ENCODE measurements at places on chromosomes 7 and 10. TPM values are rescaled to one million over a fixed set of nuclear protein-coding genes. Genes with fewer than 3 reads are reported as not detected.

GRCh38 chr10:86642499-86642898 lies 11.8 kb upstream of the OPN4 start:
- no peak overlapping the region for H3K4me3 ChIP-seq
- H3K27ac ChIP-seq: no peak overlapping the region
- H3K36me3 ChIP-seq: no peaks in the 10 kb centered on the region
- no peaks in the 10 kb centered on the region for H3K4me1 ChIP-seq

DNA sequence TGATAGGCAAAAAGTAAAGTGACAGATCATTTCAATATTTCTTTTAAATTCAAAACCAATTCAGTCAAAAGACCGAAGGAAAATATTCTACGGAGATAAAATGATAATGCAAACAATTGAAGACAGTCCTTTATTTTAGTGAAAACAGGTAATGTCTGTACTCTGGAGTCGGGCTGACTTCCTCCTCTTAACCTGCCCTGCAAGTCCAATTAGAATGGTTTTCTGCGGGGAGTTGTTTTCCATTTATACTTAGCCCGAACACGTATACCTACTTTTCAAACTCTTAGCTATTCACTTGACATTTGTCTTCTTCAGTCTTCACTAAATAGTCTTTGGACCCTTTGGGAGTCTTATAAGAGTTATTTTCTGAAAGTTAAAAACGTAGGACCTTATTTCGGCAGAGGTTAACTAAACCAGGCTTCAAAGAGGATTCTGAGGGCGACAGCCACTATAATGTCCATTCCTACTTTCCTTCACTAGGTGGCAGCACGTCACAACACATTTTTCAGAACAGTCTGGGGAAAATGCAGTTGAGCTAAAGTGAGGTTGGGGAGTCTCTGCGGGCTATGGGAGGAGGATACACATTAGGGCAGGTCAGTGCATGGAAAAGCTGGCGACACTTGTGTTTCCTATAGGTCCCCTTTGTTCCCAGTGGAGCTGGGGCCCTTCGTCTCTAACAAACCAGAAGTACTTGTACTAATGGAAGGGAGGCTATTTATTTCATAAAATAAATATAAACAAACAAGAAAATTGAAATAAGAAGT lies 472.0 kb downstream of the KCNMA1 start:
- no peaks in the 10 kb centered on the region for H3K36me3 ChIP-seq
- H3K27me3 ChIP-seq: no peaks in the 10 kb centered on the region
- H3K4me1 ChIP-seq: peaks cover 41% of the 10 kb centered on the region
- peak; percentile 77 for DNase-seq
- H3K27ac ChIP-seq: peak overlapping the region; percentile 80

DNA sequence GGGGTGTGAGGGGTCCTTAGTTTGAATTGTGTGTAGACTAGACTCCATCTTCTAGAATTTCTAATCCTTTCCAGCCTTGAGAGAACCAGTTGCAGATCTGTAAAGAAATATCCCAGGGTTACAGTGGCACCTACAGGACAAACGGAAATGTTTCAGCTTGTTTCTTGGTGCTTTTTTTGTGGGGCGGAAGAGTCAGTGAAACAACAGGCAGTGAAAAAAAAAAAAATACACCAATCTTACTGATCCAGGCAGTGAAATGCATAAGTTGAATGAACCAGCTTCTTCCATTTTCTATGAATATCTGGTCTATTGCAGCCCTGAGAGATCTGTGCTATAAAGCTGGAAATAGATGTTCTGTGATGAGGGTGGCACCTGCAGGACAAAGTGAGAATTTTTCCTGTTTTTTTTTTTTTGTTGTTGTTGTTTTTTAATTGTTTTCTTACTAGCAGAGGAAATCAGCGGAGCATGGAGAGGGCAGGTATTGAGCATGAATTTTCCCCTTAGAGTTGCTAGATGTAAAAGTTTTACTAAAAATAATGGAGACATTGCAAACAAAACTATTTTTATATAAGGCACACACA lies 81.9 kb upstream of the DYNC1I1 start:
- DNase-seq: peak; percentile 59
- no peak overlapping the region for H3K4me3 ChIP-seq
- H3K4me1 ChIP-seq: no peaks in the 10 kb centered on the region
- H3K27me3 ChIP-seq: peaks cover 5% of the 10 kb centered on the region

GRCh38 chr7:130148561-130148960 lies 56.6 kb downstream of the TMEM209 start:
- peak; percentile 68 for DNase-seq
- H3K4me3 ChIP-seq: no peak overlapping the region
- H3K27me3 ChIP-seq: no peaks in the 10 kb centered on the region
- H3K4me1 ChIP-seq: peaks cover 2% of the 10 kb centered on the region
- no peak overlapping the region for H3K27ac ChIP-seq
- H3K36me3 ChIP-seq: no peaks in the 10 kb centered on the region

DNA sequence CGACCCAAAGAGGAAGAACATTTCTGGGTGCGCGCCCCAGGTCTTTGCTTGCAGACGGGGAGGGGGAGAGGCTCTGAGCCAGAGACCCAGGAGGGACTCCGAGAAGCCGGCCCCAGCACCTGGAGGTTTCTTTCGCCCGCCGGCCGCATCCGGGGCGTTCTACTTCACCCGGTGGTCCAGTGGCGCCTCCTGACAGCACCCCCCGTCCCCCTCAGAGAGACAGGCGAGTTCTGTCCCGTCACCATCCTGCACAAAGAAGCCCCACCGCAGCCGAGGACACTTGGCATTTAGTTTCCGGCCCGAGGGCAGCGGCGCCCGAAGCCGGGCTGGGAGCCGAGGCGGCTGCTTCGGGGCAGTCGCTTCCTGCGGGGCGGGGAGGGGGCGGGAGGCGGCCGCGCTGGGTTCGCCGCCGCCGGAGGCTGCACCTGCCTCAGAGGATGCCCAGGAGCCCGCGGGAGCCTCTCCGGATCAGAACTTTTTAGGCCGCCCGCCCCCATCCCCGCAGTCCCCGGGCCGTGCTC lies at the start of gene TMEM178B:
Gene TMEM178B, plus strand, starts transcription at position 424 of the 521 bp plus-strand sequence.
- DNase-seq: no peak
- H3K27me3 ChIP-seq: peaks cover 57% of the 10 kb centered on the region
- H3K4me1 ChIP-seq: peaks cover 10% of the 10 kb centered on the region
- H3K4me3 ChIP-seq: no peak within 1 kb of the TSS
- no peaks in the 10 kb centered on the region for H3K36me3 ChIP-seq
- H3K27ac ChIP-seq: no peak within 1 kb of the TSS

- H3K27me3 ChIP-seq: no peaks in the 10 kb centered on the region
- no peak overlapping the region for H3K4me3 ChIP-seq
- H3K4me1 ChIP-seq: no peaks in the 10 kb centered on the region
- H3K27ac ChIP-seq: no peak overlapping the region
- H3K36me3 ChIP-seq: no peaks in the 10 kb centered on the region
- no peak for DNase-seq
Measured at GRCh38 chr7:156556083-156556482, 84.5 kb upstream of the RNF32 start.

DNA sequence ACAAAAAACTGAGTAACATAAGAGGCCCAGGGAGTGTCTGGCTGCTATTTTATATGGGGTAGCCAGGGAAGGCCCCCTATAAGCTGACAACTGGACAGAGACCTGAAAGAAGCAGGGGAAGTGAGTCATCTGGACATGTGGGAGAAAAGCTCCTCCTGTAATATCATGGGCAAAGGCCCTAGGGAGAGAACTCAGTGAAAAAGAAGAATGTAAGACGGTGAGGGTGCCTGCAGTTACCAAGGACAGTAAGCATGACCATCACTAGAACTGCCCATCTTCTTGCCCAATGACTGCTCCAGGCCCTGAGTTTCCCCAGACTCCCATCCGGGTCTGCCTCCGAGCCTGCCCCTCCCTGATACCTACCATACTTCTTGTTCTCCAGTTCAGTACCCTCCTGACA lies 2.3 kb downstream of the ELMO1 start:
- no peaks in the 10 kb centered on the region for H3K36me3 ChIP-seq
- peaks cover 31% of the 10 kb centered on the region for H3K4me1 ChIP-seq
- no peak overlapping the region for H3K4me3 ChIP-seq
- no peak for DNase-seq
- no peak overlapping the region for H3K27ac ChIP-seq

DNA sequence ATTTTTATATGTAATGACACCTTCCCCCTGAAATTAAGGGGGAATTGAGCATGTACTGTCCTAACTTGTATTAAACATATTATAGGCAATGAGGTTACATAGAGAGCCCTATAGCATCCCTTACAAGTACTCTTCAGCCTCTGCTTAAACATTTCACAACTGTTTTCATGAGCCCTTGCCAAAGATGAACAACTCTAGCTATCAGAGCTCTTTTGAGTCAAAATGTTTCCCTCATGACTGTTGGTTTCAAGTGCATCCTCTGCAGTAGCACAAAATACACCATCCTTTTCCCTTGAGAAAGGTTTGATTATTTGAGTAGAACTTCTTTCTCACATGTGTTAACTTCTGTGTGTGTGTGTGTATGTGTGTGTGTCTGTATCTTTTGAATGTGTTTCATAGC lies 1157.6 kb upstream of the CELF2 start:
- H3K27me3 ChIP-seq: no peaks in the 10 kb centered on the region
- no peak overlapping the region for H3K27ac ChIP-seq
- no peaks in the 10 kb centered on the region for H3K36me3 ChIP-seq
- DNase-seq: no peak
- no peaks in the 10 kb centered on the region for H3K4me1 ChIP-seq

GRCh38 chr10:77539147-77539935 lies 98.3 kb downstream of the KCNMA1 start:
- no peak for DNase-seq
- no peak overlapping the region for H3K4me3 ChIP-seq
- H3K27me3 ChIP-seq: no peaks in the 10 kb centered on the region
- no peak overlapping the region for H3K27ac ChIP-seq
- H3K36me3 ChIP-seq: no peaks in the 10 kb centered on the region

DNA sequence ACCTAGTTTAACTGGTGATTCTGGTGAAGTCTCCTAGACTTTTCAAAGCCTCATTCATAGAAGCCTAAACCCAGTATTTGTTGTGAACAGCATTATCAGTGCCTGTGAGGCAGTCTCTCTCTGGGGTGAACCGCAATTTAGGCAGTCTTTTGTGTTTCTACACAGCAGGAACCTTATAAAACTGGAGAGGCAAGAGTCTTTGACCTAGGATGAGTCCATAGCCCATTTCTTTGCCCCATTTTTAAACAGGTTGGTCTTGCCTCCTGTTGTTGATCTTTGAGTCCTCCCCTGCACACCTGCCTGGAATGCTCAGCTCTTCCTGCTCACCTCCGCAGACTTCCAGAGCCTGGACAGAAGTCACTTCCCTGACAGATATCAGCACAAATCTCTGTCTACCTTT lies 51.2 kb upstream of the NRP1 start:
- no peak overlapping the region for H3K4me3 ChIP-seq
- no peaks in the 10 kb centered on the region for H3K36me3 ChIP-seq
- H3K27ac ChIP-seq: no peak overlapping the region
- H3K27me3 ChIP-seq: no peaks in the 10 kb centered on the region

The SEMA3C gene
- polyA plus RNA-seq: not detected

The ZNF107 gene
- polyA plus RNA-seq: 0.73 TPM

The NOLC1 gene
- polyA plus RNA-seq: 32.1 TPM

The TMEM140 gene
- 17.9 TPM for polyA plus RNA-seq

The ITPRID1 gene
- not detected for polyA plus RNA-seq
